ENCODE measurements at places on chromosomes 11 and 22.

- no peaks in the 10 kb centered on the region for H3K36me3 ChIP-seq
- no peaks in the 10 kb centered on the region for H3K4me1 ChIP-seq
Measured at GRCh38 chr11:100675115-100675650, 11.9 kb upstream of the ARHGAP42 start.

GRCh38 chr22:42142771-42143461, 12.3 kb upstream of the CYP2D6 start:
- H3K27ac ChIP-seq: no peak overlapping the region
- peaks cover 8% of the 10 kb centered on the region for H3K36me3 ChIP-seq
- H3K4me1 ChIP-seq: no peaks in the 10 kb centered on the region

DNA sequence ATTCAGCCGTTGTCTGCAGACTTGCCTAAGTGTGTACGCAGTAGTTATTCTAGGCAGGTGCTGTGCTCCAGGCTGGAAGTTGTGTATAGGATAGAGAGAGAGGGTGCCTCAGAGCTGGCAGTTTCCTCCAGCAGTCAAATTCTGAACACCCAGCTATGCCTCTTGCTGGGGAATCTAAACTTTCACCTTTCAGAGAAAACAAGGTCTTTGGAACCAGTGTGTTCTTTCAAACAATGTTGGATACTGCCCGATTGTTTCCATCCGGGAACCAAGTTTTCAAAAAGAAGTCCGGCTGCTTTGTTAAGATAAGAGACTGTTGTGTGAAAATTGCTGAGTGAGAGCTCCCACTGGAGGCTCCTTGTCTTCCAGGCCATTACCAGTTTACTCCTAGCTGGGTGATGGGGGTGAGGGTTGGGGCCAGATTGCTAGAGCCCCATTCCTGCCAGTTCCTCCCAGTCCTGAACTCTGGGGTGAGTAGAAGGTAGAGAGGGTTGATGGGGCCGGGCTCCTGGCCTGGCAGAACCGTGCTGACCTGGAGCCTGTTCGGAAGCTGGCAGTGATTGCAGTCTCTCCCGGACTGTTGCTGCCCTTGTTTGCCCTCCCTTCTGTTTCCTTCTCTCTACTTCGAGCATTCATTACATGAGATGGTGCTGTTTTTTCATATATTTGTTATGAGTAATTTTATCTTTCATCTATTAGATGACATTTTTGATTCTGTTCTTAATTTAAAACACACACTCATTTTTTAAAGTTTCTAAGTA, 150.2 kb downstream of the TEAD1 start:
- no peaks in the 10 kb centered on the region for H3K36me3 ChIP-seq
- peaks cover 72% of the 10 kb centered on the region for H3K27me3 ChIP-seq
- H3K4me3 ChIP-seq: no peak overlapping the region
- no peak for DNase-seq
- H3K27ac ChIP-seq: no peak overlapping the region

DNA sequence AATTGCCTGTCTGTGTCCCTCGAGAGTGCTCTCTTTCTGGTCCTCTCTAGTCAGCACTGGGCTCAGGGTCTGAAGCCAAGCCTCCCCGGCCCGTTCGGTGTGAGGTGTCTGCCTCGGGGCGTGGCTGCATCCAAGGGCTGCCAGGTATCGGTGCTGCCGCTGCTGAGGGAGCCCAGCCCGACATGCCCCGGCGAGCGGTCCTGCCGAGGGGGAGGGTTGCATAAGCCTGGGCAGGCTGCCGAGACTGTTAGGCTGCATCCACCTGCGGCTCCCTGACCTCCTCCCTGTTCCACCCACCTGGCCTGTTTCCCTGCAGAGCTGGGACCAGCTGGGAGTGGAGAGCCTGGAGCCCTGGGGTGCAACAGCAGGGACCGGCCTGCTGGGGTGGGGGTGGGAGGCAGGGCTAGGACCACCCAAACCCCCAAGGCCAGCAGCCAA, 6.3 kb downstream of the OVOL1 start:
- H3K4me1 ChIP-seq: peaks cover 22% of the 10 kb centered on the region
- no peaks in the 10 kb centered on the region for H3K36me3 ChIP-seq
- H3K27me3 ChIP-seq: peaks cover 10% of the 10 kb centered on the region
- no peak overlapping the region for H3K4me3 ChIP-seq

GRCh38 chr11:65211293-65212105, 29.8 kb downstream of the CAPN1 start:
- no peak for DNase-seq
- H3K4me3 ChIP-seq: no peak overlapping the region
- H3K36me3 ChIP-seq: peaks cover 13% of the 10 kb centered on the region
- H3K27ac ChIP-seq: no peak overlapping the region
- H3K4me1 ChIP-seq: peaks cover 14% of the 10 kb centered on the region
- no peaks in the 10 kb centered on the region for H3K27me3 ChIP-seq

DNA sequence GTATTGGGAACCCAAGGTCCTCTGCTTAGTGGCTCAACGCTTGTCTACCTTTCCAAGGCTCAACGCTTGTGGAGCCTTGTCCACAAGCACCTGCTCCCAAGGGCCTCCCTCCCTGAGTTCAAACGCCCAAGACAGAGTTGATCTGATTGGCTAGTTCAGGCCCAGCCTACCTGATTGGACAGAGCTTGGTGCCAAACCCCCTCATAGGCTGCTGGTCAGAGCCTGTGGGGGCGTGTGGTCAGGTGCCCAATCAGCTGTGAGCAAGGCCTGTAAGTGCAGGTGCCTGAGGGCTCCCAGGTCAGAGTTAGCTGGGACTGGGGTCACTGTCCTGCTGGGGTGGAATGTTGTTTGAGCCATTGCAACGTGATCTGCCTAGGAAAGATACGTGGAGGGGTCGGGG, 16.9 kb upstream of the TMPRSS6 start:
- peak overlapping the region; percentile 17 for H3K27ac ChIP-seq
- peaks cover 53% of the 10 kb centered on the region for H3K36me3 ChIP-seq
- no peak for DNase-seq
- no peaks in the 10 kb centered on the region for H3K27me3 ChIP-seq
- peaks cover 38% of the 10 kb centered on the region for H3K4me1 ChIP-seq

GRCh38 chr22:19478045-19478900, 720 bp downstream of the UFD1 start:
- peaks cover 24% of the 10 kb centered on the region for H3K36me3 ChIP-seq
- H3K4me1 ChIP-seq: peaks cover 19% of the 10 kb centered on the region
- DNase-seq: no peak
- peak overlapping the region; percentile 96 for H3K4me3 ChIP-seq
- H3K27me3 ChIP-seq: no peaks in the 10 kb centered on the region
- H3K27ac ChIP-seq: peak overlapping the region; percentile 89

DNA sequence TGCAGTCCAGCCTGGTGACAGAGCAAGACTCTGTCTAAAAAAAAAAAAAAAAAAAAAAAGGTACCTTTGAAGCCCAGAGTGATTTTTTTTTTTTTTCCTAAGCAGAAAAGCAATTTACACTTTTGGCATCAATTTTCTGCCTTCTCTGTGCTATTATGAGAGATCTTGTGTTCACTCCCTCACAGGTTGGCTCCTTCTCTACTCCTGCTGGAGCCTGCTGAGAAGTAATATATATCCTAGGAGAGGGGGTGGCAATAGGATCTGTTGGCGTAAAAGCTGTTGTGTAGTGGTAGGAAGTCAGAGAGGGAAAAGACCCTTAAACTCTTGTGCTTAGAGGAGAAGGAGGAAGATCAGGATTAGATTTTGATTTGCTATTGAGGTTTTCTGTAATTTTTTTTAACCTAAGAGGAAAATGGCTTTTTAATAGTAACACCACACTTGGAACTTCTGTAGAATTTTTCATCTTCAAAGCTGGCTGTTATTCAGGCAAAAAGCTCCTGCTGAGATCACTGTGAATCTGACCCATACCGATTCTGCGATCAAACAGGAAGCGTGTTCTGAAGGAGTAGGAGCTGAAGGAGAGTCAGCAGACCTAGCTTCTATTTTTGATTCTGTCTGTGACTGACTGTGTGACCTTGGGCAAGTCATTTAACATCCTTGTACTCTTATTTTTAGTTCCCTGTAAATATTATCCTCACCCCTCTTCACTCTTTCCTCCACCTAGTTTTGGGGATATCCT, 77.7 kb downstream of the TRIM44 start:
- no peak for DNase-seq
- H3K4me1 ChIP-seq: peaks cover 4% of the 10 kb centered on the region
- H3K27me3 ChIP-seq: no peaks in the 10 kb centered on the region
- H3K36me3 ChIP-seq: peaks cover 15% of the 10 kb centered on the region
- no peak overlapping the region for H3K4me3 ChIP-seq

- H3K27ac ChIP-seq: no peak overlapping the region
- H3K4me3 ChIP-seq: peak overlapping the region; percentile 26
- peaks cover 16% of the 10 kb centered on the region for H3K4me1 ChIP-seq
- no peaks in the 10 kb centered on the region for H3K36me3 ChIP-seq
Measured at GRCh38 chr11:27698872-27699241, 1.4 kb downstream of the BDNF start.

GRCh38 chr11:111456086-111456858, 55.9 kb downstream of the BTG4 start:
- DNase-seq: no peak
- no peaks in the 10 kb centered on the region for H3K36me3 ChIP-seq
- no peaks in the 10 kb centered on the region for H3K4me1 ChIP-seq
- H3K4me3 ChIP-seq: no peak overlapping the region
- H3K27ac ChIP-seq: no peak overlapping the region
- peaks cover 10% of the 10 kb centered on the region for H3K27me3 ChIP-seq

DNA sequence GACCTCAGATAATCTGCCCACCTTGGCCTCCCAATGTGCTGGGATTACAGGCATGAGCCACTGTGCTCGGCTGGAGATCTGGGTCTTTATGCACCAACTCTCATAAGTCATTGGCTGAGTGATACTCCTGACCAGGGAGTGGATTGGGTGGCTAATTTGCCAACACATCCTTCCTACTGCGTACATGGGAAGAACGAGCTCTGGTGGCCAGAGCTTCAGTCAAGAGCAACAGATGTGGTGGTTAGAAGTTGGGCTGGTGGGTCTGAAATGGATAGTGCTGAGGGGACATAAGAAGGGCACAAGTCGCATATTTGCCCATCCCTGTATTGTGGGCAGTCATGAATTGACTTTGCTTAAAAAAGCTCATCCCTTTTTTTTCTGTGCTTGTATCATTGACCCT, 74.1 kb upstream of the AMPD3 start:
- no peak for DNase-seq
- no peaks in the 10 kb centered on the region for H3K36me3 ChIP-seq
- H3K27me3 ChIP-seq: peaks cover 6% of the 10 kb centered on the region
- H3K27ac ChIP-seq: no peak overlapping the region
- no peaks in the 10 kb centered on the region for H3K4me1 ChIP-seq

DNA sequence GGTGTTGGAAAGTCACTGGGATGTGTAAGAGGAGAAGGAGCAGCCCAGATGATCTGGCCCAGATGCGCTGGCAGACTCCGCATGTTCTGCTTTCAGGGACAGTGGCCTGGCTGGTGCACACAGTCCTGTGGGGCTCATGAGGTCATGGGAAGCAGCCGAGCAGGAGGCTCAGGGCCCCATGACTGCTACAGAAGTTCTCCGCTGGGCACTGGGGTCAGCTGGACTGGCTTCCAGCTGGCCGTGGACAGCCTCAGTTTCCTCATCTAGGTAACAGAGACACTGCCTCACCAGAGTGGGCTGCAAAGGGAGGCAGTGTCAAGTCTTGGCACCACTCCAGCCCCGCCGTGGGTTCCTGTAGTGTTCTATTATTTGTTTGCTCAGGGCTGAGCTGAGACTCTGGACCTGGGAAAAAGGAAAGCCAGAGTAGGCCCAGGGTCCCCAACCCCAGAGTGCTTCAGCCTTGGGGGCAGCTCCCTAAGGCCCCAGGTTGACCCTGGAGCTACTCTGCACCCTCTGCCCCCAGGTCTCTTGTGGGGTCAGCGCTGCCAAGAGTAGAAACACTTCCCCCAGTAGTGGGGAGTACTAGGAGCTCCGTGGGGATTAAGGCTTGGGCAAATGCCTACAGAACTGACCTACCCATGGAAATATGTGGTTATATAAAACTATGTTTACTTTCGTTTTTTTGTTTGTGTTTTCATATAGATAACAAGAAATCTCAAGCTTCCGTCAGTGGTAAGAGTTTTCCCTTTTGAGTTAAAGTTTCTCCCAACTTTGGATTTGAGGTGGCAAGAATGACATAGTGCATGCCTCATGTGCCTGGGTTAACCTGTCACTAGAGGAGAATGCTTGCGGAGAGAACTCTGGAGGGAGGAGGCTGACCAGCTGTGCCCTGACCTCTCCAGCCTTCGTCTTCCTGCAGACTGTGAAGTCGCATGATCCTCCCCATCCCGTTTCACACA, 45.3 kb downstream of the MED15 start:
- DNase-seq: no peak
- peak overlapping the region; percentile 96 for H3K27ac ChIP-seq
- H3K27me3 ChIP-seq: no peaks in the 10 kb centered on the region
- peaks cover 60% of the 10 kb centered on the region for H3K36me3 ChIP-seq

DNA sequence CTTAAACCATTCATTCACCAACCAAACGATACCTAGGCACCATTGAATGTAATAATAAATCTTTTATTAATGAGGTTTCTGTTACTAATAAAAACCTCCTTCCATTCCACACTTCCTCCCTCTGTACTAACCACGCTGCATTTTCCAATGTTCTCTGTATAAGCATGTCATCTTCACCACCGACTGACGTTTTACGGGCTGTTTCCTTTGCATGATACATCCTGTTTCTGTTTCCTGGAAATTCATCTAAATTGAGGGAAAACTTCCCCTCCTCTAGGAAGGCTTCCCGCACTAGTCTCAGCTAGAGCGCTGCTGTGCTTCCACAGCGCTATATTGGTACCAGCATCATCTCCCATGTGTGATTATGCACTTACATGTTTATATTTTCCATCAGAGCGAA, 2.1 kb downstream of the OR4D10 start:
- no peak for DNase-seq
- no peak overlapping the region for H3K4me3 ChIP-seq
- H3K4me1 ChIP-seq: no peaks in the 10 kb centered on the region
- H3K27me3 ChIP-seq: peaks cover 7% of the 10 kb centered on the region

DNA sequence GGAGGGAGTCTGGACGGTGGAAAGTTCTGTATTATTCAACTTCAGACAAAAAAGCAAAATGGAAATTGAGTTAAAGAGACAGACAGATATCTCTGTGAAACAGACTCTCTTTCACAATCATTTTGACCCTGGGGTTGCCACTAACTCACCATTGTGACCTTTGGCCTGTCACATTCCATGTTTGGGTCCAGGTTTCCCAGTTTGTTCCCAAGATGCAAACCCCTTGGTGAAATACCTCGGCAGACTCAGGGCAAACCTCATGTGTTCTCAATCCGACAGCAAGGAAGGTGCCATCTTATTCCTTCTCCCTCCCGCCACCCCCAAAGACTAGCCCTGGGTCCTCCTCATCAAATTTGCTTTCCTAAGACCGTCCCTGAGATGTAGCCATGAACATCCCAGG, 41.8 kb downstream of the GALNT18 start:
- H3K27me3 ChIP-seq: no peaks in the 10 kb centered on the region
- H3K36me3 ChIP-seq: no peaks in the 10 kb centered on the region
- peaks cover 4% of the 10 kb centered on the region for H3K4me1 ChIP-seq
- DNase-seq: no peak
- H3K4me3 ChIP-seq: no peak overlapping the region
- H3K27ac ChIP-seq: no peak overlapping the region

Data from T-helper 2 cell treated with Interferon-gamma antibody and Interleukin-4, amounts not matched to agents 5 μg/mL and 100 μg/mL, for 36 hours (primary cell).